CD4-positive, alpha-beta T cell (primary cell): ENCODE measurements at places on chromosomes 13 and 19. TPM values are rescaled to one million over a fixed set of nuclear protein-coding genes. Genes with fewer than 3 reads are reported as not detected.

CDX2 gene
- not detected for total RNA-seq

DNA sequence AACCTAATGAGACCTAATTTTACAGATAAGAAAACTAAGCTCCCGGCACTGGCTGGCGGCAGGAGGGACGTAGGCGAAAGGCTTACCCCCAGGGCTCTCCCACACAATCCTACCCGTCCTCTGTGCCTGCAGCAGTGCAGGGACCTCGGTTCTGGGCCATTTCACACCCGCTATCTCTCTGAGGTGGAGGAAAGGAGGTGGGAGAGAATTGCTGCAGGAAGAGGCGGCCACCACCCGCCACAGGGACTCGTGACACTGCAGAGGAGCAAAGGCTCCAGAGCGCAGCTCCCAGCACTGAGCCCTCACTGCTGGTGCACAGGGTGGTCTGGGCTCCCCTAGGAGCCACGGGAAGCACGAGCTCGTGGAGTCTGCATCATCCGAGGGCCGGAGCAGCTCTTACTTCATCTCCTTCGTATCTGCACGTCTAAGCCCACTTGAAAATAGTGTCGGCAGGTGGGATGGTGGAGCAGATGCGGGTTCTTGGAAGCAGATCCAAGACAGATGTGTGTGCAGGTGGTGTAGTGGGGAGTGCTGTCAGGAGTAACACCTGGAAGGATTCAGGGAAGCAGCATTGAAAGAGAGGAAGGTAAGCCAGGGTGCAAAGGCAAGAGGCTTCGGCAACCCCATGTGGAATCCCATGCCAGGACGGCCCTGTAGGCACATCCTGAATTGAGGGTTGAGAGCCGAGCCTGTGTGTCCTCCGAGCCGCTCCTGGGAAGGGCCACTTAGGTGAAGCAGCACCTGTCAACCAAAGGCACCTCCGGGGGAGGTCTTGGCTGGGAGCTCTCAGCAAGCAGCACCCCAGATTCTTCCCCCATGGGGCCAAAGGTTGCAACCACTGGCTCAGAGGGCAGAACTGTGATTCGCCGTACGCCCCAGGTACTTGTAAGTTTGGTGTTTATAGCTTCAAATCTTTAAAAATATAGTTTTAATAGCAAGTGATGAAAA, 115.8 kb upstream of the SPACA7 start:
- no peaks in the 10 kb centered on the region for H3K27me3 ChIP-seq
- DNase-seq: no peak
- no peaks in the 10 kb centered on the region for H3K36me3 ChIP-seq
- no peak overlapping the region for H3K4me3 ChIP-seq

DNA sequence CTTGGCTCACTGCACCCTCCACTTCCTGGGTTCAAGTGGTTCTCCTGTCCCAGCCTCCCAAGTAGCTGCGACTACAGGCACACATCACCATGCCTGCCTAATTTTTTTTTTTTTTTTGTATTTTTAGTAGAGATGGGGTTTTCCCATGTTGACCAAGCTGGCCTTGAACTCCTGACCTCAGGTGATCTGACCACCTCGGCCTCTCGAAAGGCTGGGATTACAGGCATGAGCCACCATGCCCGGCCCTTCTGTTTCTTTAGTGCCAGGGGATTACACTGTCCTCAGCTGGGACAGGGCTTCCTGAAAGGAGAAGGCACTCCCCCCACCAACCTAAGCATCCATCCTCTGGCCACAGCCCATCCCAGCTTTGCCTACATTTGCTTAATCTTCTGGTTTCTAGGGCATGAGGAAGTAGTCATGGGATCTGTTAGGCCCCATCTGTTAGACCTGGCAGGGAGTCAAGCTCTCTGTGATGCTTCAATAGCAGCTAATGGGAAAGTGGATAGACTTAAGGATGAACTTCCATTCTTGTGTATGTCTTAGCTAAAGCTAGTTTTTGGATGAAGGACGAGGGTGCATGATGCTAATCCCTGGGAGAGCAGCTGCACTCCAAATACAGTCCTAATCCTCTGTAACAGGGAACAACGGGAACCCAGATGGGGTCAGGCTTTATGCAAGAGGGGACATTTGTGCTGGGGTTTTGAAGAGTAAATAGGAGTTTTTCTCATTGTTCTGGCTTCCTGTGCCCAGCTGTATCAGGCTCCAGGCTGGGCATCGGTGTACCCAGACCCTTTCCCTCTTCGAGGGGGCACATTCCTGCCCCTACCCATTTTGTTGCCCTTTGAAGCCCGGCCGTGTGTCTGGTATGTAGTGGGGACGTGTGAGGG, 2.6 kb downstream of the VAV1 start:
- no peaks in the 10 kb centered on the region for H3K27me3 ChIP-seq
- peaks cover 56% of the 10 kb centered on the region for H3K4me1 ChIP-seq
- peaks cover 33% of the 10 kb centered on the region for H3K36me3 ChIP-seq
- DNase-seq: no peak

C1QTNF9B gene
- total RNA-seq: not detected

GRCh38 chr19:3178377-3178972, at the start of gene S1PR4:
TSS of gene S1PR4 (plus strand) at chr19:3178769. CDS start at chr19:3178793, 24 bp downstream.
- peak; percentile 67 for DNase-seq
- peak within 1 kb of the TSS; percentile 84 for H3K27ac ChIP-seq
- no peaks in the 10 kb centered on the region for H3K27me3 ChIP-seq
- peaks cover 22% of the 10 kb centered on the region for H3K36me3 ChIP-seq
- H3K4me1 ChIP-seq: peaks cover 46% of the 10 kb centered on the region
